ENCODE measurements at places on chromosomes 6 and 20. TPM values are rescaled to one million over a fixed set of nuclear protein-coding genes. Genes with fewer than 3 reads are reported as not detected.

DNA sequence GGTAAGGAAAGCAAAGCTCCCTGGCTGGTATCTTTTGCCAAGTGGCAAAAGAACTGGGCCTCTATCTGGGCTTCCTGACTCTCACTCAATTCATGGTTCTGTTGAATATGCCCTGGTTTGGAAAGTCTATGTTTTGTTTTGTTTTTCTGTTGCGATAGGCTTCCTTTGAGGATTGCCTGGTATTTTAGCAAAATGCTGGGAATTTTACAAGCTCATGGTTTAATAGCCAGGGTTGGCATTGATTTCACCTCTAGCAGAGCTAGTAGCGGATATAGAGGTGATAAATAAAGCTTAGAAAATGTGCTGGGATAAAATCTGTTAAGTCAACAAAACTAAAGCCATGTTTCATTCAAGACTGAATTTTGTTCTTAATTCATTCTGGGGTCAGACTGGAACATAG, 109.9 kb downstream of the RNF144B start:
- no peak for DNase-seq

ULBP2 gene
- total RNA-seq, result 12.9 TPM

GRCh38 chr6:24547243-24547642, 52.5 kb downstream of the ALDH5A1 start:
- no peak for DNase-seq

DNA sequence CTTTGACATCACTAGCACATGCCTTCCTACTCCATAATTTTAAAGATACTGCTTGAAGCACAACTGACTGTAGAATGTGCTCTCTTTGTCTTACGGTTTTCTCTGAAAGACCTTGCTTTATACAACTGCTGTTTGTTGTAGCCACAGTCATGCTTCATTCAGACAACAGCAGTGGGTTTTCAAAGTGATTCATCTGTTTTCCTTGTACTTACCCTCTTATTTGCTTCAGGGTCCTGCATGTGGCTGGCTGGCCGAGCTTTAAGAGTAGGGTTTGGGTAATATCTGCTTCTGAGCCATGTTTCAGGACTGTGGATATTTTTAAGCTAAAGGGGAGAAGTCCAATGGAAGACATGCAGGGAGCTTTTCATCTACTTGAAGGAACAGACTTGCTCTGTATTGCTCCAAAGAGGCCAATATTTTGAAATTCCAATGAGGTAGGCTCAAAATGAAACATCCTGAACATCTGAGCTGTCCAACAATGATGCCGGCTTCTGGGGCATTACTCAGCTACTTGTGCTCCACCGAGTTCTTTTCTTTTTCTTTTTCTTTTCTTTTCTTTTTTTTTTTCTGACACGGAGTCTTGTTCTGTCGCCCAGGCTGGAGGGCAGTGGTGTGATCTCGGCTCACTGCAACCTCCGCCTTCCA, 160.2 kb upstream of the SGK1 start:
- DNase-seq, result peak; percentile 36

- DNase-seq, result no peak
Measured at GRCh38 chr20:17859616-17860232, 108.9 kb downstream of the SNX5 start.

- DNase-seq, result no peak
Measured at GRCh38 chr6:149560736-149561135, 5.4 kb upstream of the GINM1 start.

BNIP5 gene
- not detected for total RNA-seq

DNA sequence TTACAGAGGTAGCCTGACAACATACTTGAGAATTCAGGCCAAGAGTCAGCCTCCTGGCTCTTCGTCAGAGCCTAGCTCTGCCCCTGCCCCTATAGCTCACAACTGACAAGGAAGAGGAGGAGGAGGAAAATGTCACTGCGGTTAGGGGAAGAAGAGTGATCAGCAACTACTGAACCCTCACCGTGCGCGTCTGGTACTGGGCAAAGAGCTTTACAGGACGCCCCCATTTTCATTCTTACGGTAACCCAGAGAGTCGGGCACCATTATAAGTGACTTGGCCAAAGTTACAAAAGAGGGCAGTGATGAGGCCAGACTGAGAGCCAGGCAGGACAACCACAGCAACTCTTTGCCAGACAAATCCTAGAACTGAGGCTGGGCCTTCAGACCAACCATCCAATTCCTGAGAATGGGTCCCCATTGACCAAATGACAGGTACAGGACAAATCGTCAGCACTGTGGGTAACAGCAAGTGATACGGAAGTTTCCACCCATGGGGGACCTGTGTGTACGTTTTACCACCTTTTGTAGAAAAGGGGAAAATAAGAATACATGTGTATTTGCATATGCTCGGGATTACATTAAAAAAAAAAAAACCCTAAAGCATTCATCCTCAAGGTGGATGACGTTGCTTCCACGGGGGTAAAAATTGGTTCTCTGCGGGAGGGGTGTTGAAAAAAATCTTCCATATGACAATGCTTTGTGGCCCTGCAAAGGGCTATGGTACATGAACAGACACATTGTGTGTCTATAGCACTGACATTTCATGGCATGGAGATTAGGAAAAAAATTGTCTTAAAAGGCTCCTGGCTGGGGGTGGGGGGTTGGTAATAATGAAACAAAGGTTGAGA, 118.0 kb downstream of the NFATC2 start:
- no peak for DNase-seq

PRIM2 gene
- total RNA-seq, result 10.8 TPM

GRCh38 chr6:156164701-156165452, 612.3 kb upstream of the ARID1B start:
- DNase-seq, result no peak

GABRR1 gene
- not detected for total RNA-seq

GRCh38 chr6:1641343-1641885, 31.7 kb downstream of the FOXC1 start:
- DNase-seq, result peak; percentile 81

- peak; percentile 77 for DNase-seq
Measured at GRCh38 chr6:21589352-21590345, 3.9 kb upstream of the SOX4 start.

- no peak for DNase-seq
Measured at GRCh38 chr6:70601014-70601413, 34.3 kb downstream of the SDHAF4 start.

DNA sequence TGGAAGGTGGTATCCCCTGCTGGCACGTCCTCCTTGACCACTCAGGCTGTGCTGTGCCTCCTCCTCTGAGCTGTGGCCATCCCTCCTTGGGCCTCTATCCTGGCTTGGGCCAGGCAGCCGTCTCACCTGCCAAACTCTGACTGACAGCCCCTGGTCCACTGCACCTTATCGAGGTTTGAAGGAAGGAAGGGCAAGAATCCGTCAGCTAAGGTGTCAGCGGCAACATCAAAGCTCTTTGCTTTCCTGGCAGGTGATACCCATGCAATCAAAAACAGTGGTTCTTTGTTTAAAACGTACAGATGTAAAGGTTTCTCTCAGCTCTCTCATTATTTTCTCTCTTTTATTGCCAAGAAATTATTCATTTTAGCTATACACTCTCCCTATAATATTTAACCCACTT, 203.9 kb downstream of the TBXT start:
- DNase-seq, result no peak

GRCh38 chr20:62120990-62121775, 1.1 kb upstream of the LSM14B start:
- no peak for DNase-seq

DNA sequence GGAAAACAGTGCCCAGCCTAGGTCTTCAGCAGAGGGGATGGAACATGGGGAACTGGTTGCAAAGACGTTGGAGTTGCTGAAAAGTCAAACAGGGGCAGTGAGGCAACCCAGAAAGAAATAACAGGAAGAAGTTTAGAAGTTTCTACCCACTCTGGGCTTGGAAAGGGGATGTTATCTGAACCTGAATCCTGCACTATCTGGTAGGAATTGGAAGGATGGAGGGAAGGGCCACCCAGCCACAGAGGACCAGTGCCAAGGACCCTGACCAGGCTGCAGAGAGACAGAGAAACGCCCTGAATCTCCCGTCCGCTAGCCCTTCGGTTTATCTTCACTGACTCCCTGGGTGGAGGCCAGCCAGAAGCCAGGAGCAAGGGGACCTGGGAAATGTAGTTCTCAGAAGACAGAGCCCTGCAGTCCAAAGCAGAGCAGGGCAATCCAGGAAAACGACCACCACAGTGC, 217.3 kb upstream of the RREB1 start:
- DNase-seq, result no peak

DNA sequence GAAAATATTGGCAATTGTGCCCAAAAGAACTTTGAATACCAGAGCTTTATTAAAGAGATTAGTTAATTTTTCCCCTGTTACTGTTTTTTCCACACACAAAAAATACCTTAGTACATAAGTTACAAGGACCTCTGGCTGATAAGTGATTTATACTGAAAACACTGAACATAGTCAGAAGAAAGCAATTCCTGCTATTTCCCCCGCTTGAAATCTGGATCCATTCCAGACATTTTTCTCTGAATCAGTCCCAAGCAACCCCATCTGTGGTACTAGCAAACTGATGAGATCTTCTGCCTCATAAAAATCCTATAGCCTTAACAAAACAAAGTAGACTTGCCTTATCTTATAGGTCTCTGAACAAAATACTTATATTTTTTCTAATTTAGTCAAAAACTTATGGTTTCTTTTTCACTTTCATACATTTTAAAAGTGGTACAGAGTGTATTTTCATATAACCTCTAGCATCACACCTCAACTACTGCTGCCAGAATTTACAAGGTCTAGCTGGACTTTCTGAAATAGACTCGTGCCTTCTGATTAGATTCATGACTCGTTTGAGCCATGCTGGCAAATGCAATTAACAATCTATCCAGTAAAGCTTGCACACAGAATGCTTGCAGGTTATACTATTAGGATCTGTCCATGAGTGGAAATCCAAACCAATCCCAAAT, 111.9 kb downstream of the TBX18 start:
- peak; percentile 64 for DNase-seq

- no peak for DNase-seq
Measured at GRCh38 chr6:85419046-85419759, 30.7 kb upstream of the NT5E start.

GRCh38 chr6:106530502-106530901, 98.8 kb downstream of the RTN4IP1 start:
- DNase-seq, result no peak

DNA sequence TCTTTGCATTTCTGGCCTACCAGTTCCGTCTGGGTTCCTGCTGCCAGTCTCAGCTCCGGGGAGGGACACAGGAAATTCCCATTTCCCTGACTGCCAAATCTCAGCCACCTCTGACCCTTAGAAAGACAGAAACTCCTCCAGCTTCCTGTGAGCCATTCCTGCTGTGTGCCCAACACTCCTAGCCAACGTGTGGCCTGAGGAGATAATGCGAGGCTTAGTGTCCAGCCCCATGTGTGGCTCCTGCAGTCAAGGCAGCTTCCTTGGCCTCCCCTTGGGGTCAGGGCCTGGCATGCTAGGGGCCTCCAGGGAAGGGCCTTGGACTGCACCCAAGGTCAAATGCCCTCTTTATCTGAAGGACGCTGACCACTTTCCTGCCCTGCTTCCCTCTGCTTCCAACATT, 45.1 kb downstream of the MAFB start:
- DNase-seq, result no peak

GRCh38 chr6:168919470-168920179, 334.0 kb downstream of the THBS2 start:
- no peak for DNase-seq

DNA sequence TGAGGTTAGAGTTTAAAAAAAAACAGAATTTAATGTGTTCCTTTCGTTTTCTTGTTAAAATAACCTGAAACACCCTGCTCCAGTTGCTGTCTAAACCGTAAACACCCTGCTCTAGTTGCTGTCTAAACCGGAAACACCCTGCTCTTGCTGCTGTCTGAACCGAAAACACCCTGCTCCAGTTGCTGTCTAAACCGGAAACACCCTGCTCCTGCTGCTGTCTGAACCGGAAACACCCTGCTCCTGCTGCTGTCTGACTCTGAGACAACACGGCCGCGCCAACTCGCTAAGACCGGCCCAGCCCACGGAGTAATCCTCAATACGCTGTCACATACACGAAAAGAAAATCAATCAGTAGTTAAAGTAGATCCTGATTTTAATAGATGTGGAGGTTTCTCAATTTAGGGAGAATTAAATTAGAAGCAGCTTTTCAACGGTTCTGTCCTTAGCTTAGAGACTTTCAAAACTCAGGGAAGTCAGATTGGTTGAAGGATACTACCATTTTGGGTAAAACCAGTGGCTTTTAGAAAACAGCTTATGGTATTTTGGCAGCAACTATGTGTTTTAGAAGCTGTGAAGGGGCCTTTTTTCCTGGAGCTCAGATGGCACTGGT, 98.3 kb downstream of the RAMACL start:
- no peak for DNase-seq

- no peak for DNase-seq
Measured at GRCh38 chr6:17211101-17211500, 70.1 kb upstream of the RBM24 start.

NTSR1 gene
- 0.14 TPM for total RNA-seq

PFDN6 gene
- 15.2 TPM for total RNA-seq

DNA sequence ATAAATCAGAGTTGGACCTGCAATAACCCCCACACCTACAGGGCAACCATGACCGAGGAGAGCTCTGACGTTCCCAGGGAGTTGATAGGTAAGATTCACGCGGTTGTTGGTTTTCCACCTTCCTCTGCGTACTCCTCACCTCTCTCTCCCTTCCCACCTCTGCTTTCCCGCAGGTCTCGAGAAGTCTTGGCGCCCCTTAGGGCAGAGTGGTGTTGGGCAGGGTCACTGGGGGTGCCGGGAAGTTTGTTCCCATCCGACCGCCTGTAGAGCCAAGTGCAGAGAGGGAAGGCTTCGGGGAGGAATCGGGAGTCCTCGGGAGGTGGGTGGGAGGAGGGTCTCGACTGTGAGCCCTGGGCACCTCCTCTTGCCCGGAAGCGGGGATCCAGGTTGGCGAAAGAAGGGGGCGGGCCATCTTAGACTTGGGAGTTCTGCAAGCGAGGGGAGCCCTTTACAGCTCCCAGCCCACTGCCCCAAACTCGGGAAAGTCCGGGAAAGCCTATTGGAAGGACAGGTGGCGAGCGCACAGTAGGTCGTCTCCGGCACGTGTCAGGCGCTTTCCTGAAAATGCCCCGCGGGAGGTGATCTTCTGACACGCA, 672 bp downstream of the CARMIL1 start:
- peak; percentile 46 for DNase-seq

NDRG3 gene
- total RNA-seq, result 20.8 TPM

SEL1L2 gene
- total RNA-seq, result not detected

GRCh38 chr20:48550814-48551213, 277.0 kb downstream of the PREX1 start:
- DNase-seq, result no peak

GRCh38 chr6:83193747-83194566, 800 bp downstream of the RWDD2A start:
- DNase-seq, result peak; percentile 3

GRCh38 chr6:135145063-135145800, 35.9 kb upstream of the MYB start:
- DNase-seq, result peak; percentile 24

GRCh38 chr6:138198430-138199091, 19.7 kb downstream of the PBOV1 start:
- no peak for DNase-seq

GRCh38 chr6:148952147-148953035, 205.6 kb downstream of the UST start:
- peak; percentile 53 for DNase-seq

MDFI gene
- 163 TPM for total RNA-seq

PRL gene
- not detected for total RNA-seq

GRCh38 chr6:141265756-141266623, 866.7 kb upstream of the GJE1 start:
- DNase-seq, result no peak

LTB gene
- total RNA-seq, result not detected

- no peak for DNase-seq
Measured at GRCh38 chr20:35296101-35296554, 3.9 kb upstream of the FAM83C start.

PTPRA gene
- total RNA-seq, result 37.5 TPM

GTSF1L gene
- total RNA-seq, result not detected

RIPK1 gene
- total RNA-seq, result 26.8 TPM

- DNase-seq, result peak; percentile 19
Measured at GRCh38 chr20:45792317-45793118, 764 bp downstream of the DNTTIP1 start.

Data from mammary epithelial cell (primary cell).